ENCODE measurements at places on chromosomes 3 and 15.

GRCh38 chr3:13767896-13768295 lies 112.0 kb downstream of the WNT7A start:
- H3K4me3 ChIP-seq = no peak overlapping the region
- no peaks in the 10 kb centered on the region for H3K36me3 ChIP-seq
- no peaks in the 10 kb centered on the region for H3K4me1 ChIP-seq
- DNase-seq = no peak
- H3K27me3 ChIP-seq = no peaks in the 10 kb centered on the region
- no peak overlapping the region for H3K27ac ChIP-seq

DNA sequence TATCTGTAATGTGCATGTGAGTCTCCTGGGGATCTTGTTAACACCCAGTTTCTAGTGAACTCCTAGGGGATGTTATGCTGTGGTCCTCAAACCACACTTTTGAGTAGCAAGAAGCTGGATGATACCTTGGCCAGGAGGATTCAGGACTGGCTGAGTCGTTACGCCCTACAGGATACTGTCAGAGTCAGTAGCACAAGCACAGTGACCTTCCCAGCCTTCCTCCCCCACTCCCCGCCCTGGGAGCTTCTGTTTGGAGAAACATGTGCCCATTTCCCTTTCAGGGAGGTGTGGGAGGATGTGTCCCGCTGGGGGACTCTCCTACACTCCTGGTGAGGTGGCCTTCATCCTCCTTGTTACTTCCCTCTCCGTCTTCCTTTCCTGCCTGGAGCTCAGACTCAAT lies 76.4 kb upstream of the TRPM1 start:
- no peak overlapping the region for H3K4me3 ChIP-seq
- peak; percentile 43 for DNase-seq
- no peaks in the 10 kb centered on the region for H3K36me3 ChIP-seq
- no peak overlapping the region for H3K27ac ChIP-seq

GRCh38 chr3:151987893-151988292 lies 114.5 kb downstream of the SUCNR1 start:
- no peaks in the 10 kb centered on the region for H3K4me1 ChIP-seq
- DNase-seq = no peak
- H3K36me3 ChIP-seq = no peaks in the 10 kb centered on the region
- H3K4me3 ChIP-seq = no peak overlapping the region

DNA sequence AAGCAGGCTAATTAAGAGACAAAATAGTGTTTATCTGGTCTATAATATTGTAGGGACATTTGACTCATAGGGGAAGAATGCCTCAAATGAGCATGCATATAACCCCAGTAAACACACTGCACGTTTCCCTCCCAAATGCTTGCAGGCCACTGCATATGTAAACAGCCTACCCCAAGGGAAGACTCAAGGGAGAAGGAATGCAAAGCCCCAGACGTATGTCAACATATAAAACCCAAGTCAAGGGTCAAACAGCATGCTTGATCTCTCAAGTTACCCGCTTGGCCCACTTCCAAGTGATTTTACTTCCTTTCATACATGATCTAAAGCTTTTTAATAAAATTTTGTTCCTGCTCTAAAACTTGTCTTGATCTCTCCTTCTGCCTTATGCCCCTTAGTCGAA lies 1090.0 kb downstream of the OTOL1 start:
- H3K4me3 ChIP-seq = no peak overlapping the region
- H3K36me3 ChIP-seq = no peaks in the 10 kb centered on the region
- H3K27me3 ChIP-seq = no peaks in the 10 kb centered on the region
- H3K27ac ChIP-seq = no peak overlapping the region
- no peak for DNase-seq
- no peaks in the 10 kb centered on the region for H3K4me1 ChIP-seq

GRCh38 chr15:99631255-99631654 lies 65.5 kb downstream of the MEF2A start:
- H3K27ac ChIP-seq = peak overlapping the region; percentile 75
- DNase-seq = no peak
- peaks cover 58% of the 10 kb centered on the region for H3K4me1 ChIP-seq

GRCh38 chr3:111541911-111542483 lies at the start of gene CD96:
Gene CD96 (plus strand): TSS chr3:111542197. CDS start chr3:111542249, 52 bp downstream.
- no peaks in the 10 kb centered on the region for H3K27me3 ChIP-seq
- no peak within 1 kb of the TSS for H3K27ac ChIP-seq
- H3K4me1 ChIP-seq = no peaks in the 10 kb centered on the region
- no peaks in the 10 kb centered on the region for H3K36me3 ChIP-seq
- no peak for DNase-seq

GRCh38 chr3:14630404-14631100 lies 21.0 kb upstream of the CCDC174 start:
- no peak overlapping the region for H3K27ac ChIP-seq
- DNase-seq = no peak
- no peak overlapping the region for H3K4me3 ChIP-seq

- H3K27ac ChIP-seq = no peak overlapping the region
- H3K4me3 ChIP-seq = no peak overlapping the region
- no peaks in the 10 kb centered on the region for H3K27me3 ChIP-seq
These were observed 255.8 kb downstream of the FAM43A start for GRCh38 chr3:194941360-194941955.

DNA sequence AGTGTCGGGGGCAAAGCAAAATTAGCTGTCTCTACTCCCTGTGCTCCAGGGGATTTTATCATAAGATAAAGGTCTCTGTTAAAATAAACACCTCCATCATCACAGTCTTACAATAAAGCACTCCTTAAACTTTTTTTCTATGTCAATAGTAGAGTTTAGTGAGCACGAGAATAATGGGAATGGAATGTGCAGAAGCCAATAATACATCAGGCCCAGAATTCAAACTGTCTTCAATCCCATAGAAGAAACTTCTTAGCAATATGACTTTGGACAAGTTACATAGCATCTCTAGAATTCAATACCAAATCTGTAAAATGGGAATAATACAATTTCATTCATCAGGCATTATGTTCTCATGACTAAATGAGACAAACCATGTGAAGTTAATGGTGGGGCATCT lies 49.0 kb upstream of the EPHA3 start:
- no peak overlapping the region for H3K4me3 ChIP-seq
- H3K4me1 ChIP-seq = no peaks in the 10 kb centered on the region
- no peak overlapping the region for H3K27ac ChIP-seq
- no peaks in the 10 kb centered on the region for H3K27me3 ChIP-seq
- DNase-seq = no peak
- H3K36me3 ChIP-seq = no peaks in the 10 kb centered on the region

DNA sequence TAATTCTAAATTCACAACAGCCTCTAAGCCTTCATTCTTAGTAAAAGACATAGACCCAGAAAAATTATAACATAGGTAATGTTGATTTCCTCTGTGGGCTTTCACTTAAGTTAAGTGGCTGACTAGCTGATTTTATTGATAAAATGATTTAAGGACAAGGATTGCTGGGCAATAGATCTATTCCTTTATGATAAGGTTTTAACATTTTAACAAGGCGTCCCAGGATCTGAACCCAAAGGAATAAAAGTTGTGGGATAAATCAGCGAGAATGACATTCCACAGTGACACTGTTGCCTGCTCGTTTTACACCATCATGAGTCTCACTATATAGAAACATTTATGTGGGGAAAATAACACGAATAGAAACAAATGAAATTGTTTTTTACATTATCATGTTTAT lies 1151.0 kb downstream of the ZPLD1 start:
- H3K4me3 ChIP-seq = no peak overlapping the region
- no peak for DNase-seq
- H3K27me3 ChIP-seq = no peaks in the 10 kb centered on the region
- no peaks in the 10 kb centered on the region for H3K4me1 ChIP-seq

DNA sequence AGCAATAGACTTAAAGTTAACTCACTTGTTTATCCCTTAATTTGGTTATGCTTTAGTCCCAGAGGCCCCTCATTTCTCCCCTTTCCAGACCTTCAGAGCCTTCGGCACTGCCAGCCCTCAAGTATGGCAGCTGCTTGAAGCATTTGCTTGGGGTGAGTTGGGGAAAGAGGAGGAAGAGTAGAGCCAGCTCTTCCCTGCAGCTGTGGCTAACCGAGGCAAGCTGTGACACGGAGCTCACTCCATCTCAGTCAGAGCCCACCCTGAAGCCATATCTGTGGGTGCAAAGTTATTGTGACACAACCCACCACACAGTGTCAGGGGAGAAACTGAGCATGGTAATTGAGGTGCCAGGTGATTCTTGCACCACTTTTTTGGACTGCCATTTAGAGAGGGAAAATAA lies 66.1 kb downstream of the FILIP1L start:
- H3K36me3 ChIP-seq = no peaks in the 10 kb centered on the region
- peak overlapping the region; percentile 93 for H3K27ac ChIP-seq
- no peak overlapping the region for H3K4me3 ChIP-seq
- H3K4me1 ChIP-seq = no peaks in the 10 kb centered on the region

- no peak overlapping the region for H3K4me3 ChIP-seq
- H3K4me1 ChIP-seq = no peaks in the 10 kb centered on the region
- no peaks in the 10 kb centered on the region for H3K27me3 ChIP-seq
- H3K36me3 ChIP-seq = no peaks in the 10 kb centered on the region
These were observed 38.2 kb downstream of the MRPL46 start for GRCh38 chr15:88428805-88429605.

DNA sequence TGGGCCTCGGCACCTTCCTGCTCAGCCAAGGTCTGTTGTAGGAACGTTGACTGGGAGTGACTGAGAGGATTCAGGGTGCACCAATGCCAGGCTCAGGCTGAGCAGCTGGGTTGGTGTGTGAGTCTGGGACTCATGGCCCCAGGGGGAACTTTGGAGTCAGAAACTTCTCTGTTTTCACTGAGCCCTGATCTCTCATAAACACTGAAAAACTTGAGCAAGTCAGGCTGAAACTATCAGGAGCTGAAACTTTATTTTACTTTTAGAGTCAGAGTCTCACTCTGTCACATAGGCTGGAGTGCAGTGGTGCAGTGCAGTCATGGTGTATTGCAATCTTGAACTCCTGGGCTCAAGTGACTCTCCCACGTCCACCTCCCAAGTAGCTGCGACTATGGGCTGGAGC lies 3.0 kb downstream of the TRAK1 start:
- H3K27ac ChIP-seq = peak overlapping the region; percentile 47
- peak; percentile 47 for DNase-seq
- H3K36me3 ChIP-seq = peaks cover 6% of the 10 kb centered on the region
- no peak overlapping the region for H3K4me3 ChIP-seq

- H3K4me1 ChIP-seq = no peaks in the 10 kb centered on the region
- H3K27me3 ChIP-seq = no peaks in the 10 kb centered on the region
- H3K4me3 ChIP-seq = no peak overlapping the region
These were observed 143.9 kb downstream of the NECTIN3 start for GRCh38 chr3:111215481-111215880.

GRCh38 chr15:78195735-78196201 lies 38.6 kb downstream of the ACSBG1 start:
- H3K36me3 ChIP-seq = no peaks in the 10 kb centered on the region
- no peak overlapping the region for H3K4me3 ChIP-seq
- H3K27me3 ChIP-seq = no peaks in the 10 kb centered on the region
- H3K4me1 ChIP-seq = no peaks in the 10 kb centered on the region
- H3K27ac ChIP-seq = no peak overlapping the region

GRCh38 chr3:169104972-169105371 lies 558.5 kb downstream of the MECOM start:
- no peak overlapping the region for H3K27ac ChIP-seq
- no peak overlapping the region for H3K4me3 ChIP-seq
- H3K36me3 ChIP-seq = no peaks in the 10 kb centered on the region
- no peaks in the 10 kb centered on the region for H3K27me3 ChIP-seq
- H3K4me1 ChIP-seq = no peaks in the 10 kb centered on the region

- DNase-seq = no peak
- H3K36me3 ChIP-seq = no peaks in the 10 kb centered on the region
- no peak overlapping the region for H3K4me3 ChIP-seq
- H3K4me1 ChIP-seq = no peaks in the 10 kb centered on the region
These were observed 47.2 kb upstream of the IREB2 start for GRCh38 chr15:78390826-78391225.

DNA sequence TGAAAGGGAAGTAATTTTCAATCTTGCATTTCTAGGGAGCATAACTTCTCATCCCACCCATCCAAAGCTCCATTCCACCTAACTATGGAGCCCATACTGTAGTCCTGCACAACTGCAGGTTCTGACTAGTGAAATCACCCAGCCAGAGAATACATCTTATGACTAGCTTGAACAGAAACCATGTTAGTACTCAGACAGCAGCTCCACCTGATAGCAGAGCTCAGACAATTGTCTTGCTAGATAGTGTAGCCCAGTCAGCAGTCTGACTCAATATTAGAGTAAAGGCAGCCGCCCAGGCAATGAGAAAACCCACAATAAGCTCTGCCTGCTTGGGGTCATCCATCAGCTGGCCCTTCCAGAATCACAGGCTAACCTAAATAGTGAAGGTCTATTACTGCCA lies 544.7 kb upstream of the GBE1 start:
- H3K4me1 ChIP-seq = no peaks in the 10 kb centered on the region
- no peaks in the 10 kb centered on the region for H3K36me3 ChIP-seq
- DNase-seq = no peak

- no peaks in the 10 kb centered on the region for H3K27me3 ChIP-seq
- H3K4me3 ChIP-seq = no peak overlapping the region
- H3K27ac ChIP-seq = no peak overlapping the region
- no peak for DNase-seq
These were observed 367.3 kb downstream of the EPHA6 start for GRCh38 chr3:97181704-97182103.

GRCh38 chr15:30872341-30872748 lies 31.4 kb upstream of the FAN1 start:
- DNase-seq = no peak
- H3K36me3 ChIP-seq = no peaks in the 10 kb centered on the region
- no peaks in the 10 kb centered on the region for H3K4me1 ChIP-seq
- H3K27ac ChIP-seq = no peak overlapping the region
- H3K27me3 ChIP-seq = no peaks in the 10 kb centered on the region

DNA sequence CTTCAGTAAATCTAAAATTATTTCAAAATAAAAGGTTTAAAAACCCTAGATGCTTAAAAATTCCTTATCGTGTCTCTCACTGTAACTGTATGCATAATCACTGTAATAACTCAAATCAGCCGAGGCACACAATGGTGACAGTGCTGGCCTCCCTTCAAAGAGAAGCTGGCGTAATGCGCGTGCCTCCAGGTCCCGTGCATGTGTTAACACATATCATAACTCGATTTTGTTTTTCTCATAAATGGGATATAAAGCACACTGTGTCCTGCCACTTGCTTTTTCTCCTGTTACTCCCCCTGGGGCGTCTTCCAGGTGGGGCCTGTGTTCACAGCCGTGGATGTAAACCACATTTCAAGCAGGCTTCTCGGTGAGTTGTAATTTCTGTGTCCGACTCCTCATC lies 56.0 kb downstream of the TPRA1 start:
- no peak for DNase-seq
- no peak overlapping the region for H3K27ac ChIP-seq
- no peak overlapping the region for H3K4me3 ChIP-seq
- H3K4me1 ChIP-seq = no peaks in the 10 kb centered on the region

DNA sequence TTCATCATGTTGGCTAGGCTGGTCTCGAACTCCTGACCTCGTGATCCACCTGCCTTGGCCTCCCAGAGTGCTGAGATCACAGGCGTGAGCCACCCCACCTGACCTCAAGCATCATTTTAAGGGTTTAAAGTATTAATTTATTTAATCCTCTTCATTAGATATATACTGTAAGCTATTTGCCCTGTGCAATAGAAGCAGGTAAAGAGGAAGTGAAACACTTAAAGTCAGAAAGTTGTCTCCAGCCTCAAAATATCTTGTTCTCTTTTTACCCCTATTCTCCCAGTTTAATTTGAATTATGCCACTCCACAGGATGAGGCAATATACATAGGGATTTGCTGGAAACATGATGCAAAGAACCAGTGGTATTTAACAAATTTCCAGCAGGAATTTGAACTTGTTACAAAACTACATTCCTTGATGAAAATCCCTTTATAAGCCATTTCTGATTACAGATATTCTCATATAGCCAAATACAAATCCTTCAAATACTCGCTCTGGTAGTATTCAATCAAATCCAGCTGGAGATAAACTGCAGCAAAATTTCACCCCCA lies 2.0 kb downstream of the NDUFB5 start:
- no peak overlapping the region for H3K4me3 ChIP-seq
- no peaks in the 10 kb centered on the region for H3K4me1 ChIP-seq
- H3K27ac ChIP-seq = no peak overlapping the region
- no peaks in the 10 kb centered on the region for H3K27me3 ChIP-seq
- no peak for DNase-seq

Data from right atrium auricular region (tissue), 2 donors.